ENCODE measurements at places on chromosomes 5 and 9. TPM values are rescaled to one million over a fixed set of nuclear protein-coding genes. Genes with fewer than 3 reads are reported as not detected.

The INSL4 gene
- polyA plus RNA-seq: not detected

The PCDHB8 gene
- polyA plus RNA-seq: 0.42 TPM

The RAD17 gene
- polyA plus RNA-seq: 14.9 TPM

The EQTN gene
- not detected for polyA plus RNA-seq

The CDC20B gene
- not detected for polyA plus RNA-seq

The ANKRD31 gene
- 0.06 TPM for polyA plus RNA-seq

The NFIL3 gene
- polyA plus RNA-seq: 43.2 TPM

The LCN12 gene
- 0.02 TPM for polyA plus RNA-seq

The GNAQ gene
- 63.8 TPM for polyA plus RNA-seq

The NME5 gene
- 1.2 TPM for polyA plus RNA-seq

The ZNF883 gene
- 3.1 TPM for polyA plus RNA-seq

Data from fibroblast of lung (primary cell).